LNCaP clone FGC (cell line): ENCODE measurements at places on chromosomes 11 and 22.

DNA sequence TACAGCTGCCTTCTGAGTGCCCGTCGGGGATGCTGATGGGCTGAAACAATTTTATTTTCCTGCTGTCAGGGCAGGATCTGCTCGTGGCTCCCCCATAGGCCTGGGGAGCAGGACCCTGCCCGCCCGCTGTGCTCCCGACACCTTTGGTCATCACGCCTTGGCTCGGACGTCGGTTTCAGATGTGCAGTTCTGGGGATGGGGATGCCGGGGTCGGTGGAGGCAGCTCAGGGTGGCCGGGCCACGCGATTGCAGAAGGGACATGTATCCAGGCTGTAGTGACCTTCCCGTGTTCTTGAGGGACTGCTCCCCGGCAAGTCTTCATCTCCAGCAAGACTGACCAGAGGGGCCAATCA, 1150.5 kb downstream of the BRD1 start:
- no peak for DNase-seq

DNA sequence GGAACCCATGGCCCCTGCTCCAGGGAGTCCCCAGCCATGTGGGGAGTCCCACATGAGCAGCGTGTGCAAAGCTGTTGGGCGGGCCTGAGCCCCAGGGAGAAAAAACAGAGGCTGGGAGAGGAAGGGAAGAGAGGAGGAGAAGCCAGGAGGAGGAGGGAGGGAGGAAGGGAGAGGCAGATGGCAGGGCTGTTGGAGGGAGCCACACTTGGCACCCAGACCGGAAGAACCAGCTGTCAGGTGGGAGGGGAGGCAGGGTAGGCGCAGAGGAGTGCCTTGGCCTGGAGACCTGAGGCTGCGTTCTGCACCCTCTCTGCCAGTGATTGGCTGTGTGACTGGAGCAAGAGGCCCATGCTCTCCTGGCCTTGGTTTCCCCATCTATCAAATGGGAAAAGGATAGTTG, 6.7 kb downstream of the SYNGR1 start:
- DNase-seq: no peak

GRCh38 chr11:59678813-59679165, 10.0 kb upstream of the PATL1 start:
- no peak for DNase-seq

DNA sequence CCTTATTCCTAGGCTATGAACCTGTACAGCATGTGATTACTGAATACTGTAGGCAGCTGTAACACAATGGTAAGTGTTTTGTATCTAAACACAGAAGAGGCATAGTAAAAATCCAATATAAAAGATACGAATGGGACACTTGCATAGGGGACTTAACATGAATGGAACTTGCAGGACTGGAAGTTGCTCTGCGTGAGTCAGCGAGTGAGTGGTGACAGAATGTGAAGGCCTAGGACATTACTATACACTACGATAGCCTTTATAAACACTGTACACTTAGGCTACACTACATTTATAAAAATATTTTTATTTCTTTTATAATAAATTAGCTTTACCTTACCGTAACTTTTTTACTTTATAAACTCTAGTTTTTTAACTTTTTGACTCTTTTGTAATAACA, 81.1 kb downstream of the PGR start:
- no peak for DNase-seq

DNA sequence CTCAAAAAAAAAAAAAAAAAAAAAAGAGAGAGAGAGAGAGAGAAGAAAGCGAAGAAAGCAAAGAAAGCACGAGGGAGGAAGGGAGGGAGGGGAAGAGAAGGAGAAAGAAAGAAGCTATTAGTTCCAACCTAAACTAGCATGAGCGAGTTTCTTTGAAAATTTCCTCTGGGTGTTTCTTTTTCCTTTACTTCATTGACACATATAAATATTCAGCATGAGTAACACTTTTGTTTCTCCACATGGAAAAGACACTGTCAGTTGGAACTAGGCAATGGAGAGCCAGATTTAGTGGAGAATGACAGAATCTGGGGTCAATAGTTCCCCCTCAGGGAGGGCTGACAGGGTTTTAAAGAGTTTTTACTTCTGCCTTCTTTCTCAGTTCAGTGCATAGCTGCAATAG, 257.4 kb downstream of the DDX10 start:
- DNase-seq: no peak

DNA sequence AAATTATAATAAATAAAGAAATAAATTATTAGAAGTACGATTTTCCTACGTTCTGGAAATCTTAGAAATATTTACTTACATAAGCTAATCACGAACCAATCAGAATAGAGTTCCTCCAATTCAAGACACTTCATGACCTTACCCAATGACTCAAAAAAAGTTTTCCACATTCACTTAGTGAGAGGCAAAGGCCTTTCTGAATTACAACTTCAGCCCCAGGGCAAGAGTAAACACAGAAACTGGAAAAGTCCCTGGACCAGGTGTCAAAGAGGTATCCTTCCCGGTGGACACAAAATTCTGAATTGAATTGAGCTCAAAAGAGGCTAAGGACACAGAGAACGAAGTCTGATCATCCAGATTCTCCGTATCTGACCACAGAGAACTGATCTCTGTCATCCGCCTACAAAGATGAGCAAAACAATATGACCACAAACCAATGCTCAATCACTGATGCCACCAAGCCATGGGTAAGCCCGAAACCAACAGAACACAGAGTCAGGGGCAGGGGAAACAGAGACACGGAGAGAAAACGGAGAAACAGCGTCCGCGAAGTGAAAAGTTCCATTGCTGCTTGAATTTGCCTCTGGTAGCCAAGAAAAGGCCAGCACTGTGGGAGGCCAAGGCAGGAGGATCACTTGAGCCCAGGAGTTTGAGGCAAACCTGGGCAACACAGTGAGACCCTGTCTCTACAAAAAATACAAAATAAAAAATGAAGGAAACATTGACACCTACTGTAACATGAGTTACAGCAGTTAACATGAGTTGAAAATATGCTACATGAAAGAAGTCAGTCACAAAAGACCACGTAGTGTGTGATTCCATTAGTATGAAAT, 6.8 kb downstream of the BID start:
- no peak for DNase-seq

DNA sequence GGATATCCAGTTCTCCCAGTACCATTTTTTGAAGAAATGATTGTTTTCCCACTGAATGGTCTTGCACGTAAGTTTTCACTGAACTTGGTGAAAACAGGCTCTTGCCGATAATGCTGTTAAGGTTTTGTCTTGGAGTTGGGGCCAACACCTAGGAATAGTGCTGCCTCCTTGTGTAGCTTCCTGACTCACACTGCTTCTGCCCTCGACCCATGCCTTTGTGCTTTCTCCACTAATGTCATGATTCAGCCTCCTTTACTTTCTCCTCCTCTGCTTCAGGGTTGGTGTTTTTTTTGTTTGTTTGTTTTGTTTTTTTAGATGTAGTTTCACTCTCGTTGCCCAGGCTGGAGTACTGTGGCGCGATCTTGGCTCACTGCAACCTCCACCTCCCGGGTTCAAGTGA, 30.2 kb downstream of the SLC5A1 start:
- no peak for DNase-seq

- no peak for DNase-seq
These were observed 58.8 kb downstream of the FZD4 start for GRCh38 chr11:86896441-86896841.

- no peak for DNase-seq
These were observed 19.9 kb downstream of the VWCE start for GRCh38 chr11:61275191-61275590.

DNA sequence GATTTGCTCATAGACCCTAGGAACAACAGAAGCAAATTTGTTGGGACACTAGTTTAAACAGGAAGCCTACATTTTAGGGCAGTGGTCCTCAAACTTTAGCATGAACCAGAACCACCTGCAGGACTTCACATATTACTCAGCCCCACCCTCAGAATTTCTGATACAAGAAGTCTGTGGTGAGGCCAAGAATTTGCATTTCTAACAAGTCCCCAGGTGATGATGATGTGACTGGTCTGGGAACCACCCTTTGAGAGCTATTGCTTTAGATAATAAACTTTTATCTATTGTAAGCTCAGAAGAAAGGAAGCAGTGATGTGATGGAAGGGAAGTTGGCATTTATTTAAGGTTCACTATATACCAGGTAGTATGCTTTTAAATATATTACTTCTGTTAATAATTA, 194.0 kb downstream of the FAM181B start:
- no peak for DNase-seq

GRCh38 chr11:20238712-20239111, 78.4 kb upstream of the DBX1 start:
- peak; percentile 3 for DNase-seq

- no peak for DNase-seq
These were observed 1190.9 kb downstream of the BRD1 start for GRCh38 chr22:48636746-48637145.

GRCh38 chr11:34915136-34916014, 804 bp downstream of the APIP start:
- DNase-seq: no peak

GRCh38 chr11:76790251-76790650, 7.1 kb downstream of the TSKU start:
- no peak for DNase-seq

- no peak for DNase-seq
These were observed 3.0 kb downstream of the GAS2L1 start for GRCh38 chr22:29309332-29310064.

GRCh38 chr11:6096417-6096816, 11.1 kb upstream of the OR56B4 start:
- no peak for DNase-seq

DNA sequence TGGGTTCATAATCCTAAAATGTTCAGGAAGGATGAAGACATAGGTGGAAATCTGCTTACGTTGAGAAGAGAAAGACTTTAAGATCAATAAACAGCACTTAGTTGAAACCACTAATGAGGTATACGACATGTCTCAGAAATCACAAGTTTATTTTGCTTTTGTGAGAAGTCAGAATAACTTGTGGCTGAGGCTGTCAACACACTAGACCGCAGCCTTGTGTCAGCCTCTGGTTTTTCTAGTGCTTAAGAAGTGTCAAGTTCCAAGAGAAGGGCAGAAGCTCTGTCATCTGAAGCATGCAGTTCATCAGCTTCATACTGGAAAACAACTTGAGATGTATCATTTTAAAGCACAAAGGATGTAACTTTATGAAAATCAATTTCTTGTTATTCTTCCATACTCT, 420.9 kb downstream of the METTL15 start:
- DNase-seq: no peak

GRCh38 chr11:9982127-9982795, 311.8 kb downstream of the SBF2 start:
- DNase-seq: no peak

DNA sequence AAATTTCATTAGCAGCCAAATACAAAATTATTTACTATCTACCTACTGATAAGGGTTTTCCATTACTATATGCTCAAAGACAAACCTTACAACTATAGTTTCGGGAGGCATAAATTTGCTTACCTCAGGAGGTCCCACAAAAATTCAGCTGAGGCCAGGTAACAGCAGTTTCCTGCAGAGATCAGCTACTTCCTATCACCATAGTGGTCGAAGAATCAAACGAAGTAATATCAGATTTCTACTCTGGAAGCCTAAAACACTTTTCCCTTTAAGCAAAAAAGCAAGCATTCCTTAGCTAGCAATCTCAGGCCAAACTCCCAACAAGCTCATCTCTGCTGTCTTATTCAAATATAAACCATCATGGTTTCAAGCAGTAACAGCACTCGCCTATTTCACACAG, 3.1 kb downstream of the NAP1L4 start:
- no peak for DNase-seq

DNA sequence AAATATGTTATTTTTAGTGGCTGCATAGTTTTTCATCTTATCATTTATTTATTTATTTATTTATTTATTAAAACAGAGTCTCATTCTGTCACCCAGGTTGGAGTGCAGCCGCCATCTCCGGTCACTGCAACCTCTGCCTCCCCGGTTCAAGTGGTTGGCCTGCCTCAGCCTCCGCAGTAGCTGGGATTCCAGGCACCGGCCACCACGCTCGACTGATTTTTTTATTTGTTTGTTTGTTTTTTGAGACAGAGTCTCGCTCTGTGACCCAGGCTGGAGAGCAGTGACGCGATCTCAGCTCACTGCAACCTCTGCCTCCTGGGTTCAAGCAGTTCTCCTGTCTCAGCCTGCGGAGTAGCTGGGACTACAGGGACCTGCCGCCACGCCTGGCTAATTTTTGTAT, 262.9 kb upstream of the DDI1 start:
- no peak for DNase-seq

DNA sequence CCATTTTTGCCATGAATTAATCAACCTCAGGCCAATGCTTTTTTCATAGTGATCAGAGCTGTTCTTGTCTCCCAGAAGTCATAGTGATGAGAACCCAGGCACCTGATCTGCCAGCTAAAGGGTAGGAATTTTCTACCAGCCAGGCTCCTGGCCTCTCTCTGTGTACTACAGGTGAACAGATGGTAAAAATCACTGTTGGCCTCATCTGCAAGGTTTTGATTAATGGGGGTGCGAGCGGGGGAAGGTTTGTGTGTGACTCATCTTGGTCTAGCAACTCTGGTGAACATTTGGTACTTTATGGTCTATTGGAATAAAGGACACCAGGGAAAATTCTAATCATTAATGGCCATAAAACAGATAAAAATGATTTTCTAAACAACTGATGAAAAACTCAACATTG, 14.4 kb upstream of the APOL4 start:
- no peak for DNase-seq

DNA sequence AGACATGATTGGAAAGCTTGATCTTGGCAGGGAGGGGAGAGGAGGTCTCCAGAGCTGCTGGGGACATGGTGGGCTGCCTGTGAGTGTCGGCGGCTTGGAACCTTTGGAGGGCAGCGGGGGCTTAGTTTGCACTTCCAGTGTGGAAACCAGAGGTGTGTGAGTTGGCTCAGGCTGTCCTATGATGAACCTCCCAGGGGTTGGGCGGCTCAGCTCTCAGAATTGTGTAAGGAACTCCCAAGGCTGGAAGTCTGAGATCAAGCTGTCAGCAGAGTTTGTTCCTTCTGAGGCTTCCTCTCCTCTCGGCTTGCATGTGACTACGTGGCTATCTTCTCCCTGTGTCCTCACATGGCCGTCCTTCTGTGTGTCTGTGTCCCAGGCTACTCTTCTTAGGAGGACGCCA, 87.9 kb upstream of the B3GAT1 start:
- DNase-seq: no peak

- DNase-seq: no peak
These were observed 131.2 kb downstream of the TTC28 start for GRCh38 chr22:28548406-28548805.

DNA sequence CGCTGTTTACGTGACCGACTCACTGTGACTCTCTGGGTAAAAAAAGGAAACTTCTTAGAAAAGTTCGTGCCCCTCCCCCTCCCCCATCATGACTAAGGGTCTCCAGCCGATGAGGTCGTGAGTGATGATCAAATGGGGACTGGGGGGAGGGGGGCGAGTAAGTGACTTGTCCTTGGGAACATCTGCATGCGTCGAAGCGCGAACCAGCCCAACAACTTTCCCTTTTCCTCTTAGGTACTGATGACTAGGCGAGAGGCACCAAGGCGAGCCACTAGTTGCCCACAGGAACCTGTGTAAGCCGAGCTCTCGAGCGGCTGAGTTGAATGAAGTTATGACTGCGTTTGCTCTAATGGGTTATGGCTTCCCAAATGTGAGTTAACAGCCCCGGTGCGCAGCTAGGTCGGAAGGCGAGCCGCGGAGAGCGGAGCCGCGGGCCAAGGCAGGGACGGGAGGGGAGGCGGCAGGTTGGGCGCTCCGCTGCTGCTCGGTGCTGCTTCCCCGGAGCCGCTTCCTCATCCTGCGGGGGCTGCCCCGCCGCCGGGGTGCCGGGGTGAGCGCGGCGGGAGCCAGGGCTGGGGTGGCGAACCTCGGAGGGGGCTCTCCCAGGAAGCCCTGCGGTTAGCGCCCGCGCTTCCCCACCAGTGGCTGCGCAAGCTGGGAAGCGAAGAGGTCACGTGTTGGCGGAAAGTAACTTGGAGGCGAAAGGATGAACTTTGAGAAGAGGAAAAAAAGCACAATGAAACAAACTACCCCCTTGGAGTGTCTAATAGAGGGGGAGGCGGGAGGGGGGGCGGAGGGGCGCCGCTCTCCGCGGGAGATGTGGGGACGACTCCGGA, 22.1 kb upstream of the BDNF start:
- DNase-seq: no peak
